Hippocampal formation (tissue), 2 donors: ENCODE measurements at places on chromosomes 2 and 18.
A peak's percentile ranks its signal among the peaks of the same experiment; 100 is the strongest.

DNA sequence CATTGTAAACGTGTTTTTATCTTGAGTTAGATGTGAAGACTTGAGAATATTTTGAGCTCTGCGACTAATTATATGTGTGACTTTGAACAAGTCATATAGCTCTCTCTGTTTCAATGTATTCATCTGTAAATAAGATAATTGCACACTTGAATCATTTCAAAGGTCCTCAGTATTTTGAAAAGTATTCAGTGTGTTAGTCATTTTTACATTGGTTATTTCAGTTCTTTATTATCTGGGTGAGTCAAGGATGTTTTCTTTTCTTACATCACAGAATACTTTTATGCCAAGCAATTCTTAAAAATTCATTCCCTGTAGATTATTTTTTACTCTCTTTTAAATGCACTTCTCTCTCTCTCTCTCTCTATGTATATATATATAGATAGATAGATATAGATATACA, 1098.0 kb upstream of the ZEB2 start:
- DNase-seq, result no peak

DNA sequence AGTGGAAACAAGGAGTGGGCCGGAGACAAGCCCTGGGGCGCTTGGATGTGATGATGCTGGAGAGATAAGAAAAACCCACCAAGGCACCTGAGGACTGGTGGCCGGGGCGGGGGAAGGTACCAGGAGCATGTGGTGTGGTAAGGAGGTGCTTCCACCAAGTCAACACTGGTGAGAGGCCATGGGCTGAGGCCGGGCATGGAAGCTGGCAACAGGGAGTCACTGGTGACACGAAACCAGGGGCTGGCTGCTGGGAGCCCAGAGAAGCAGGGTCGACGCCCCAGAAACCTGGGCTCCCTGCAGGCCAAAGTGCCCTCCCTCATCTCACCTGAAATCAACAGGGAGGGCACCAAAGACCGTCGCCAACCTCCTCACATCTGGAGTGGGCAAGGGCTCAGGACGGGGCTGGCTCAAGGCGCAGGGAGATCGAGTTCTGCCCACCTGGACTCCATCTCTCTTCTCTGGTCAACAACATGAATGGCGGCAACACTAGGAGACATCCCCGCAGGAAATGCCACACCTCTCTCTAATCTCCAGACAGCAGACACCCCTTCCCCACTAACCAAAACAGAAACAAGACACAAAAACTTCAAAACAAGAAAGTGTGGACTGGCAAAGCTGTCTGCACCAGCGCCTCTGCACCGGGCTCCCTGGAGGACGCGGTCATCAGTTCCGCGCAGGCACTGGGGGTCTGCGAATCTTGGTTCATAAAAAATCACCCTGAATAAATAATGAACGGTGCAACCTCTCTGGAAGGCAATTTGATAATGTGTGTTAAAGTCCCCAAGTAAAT, 185.5 kb downstream of the HDAC4 start:
- no peak for DNase-seq

- peak; percentile 11 for DNase-seq
Observed at GRCh38 chr2:157838442-157839161, 37.5 kb downstream of the ACVR1 start.

GRCh38 chr2:43444989-43445645, 150.7 kb downstream of the THADA start:
- no peak for DNase-seq

DNA sequence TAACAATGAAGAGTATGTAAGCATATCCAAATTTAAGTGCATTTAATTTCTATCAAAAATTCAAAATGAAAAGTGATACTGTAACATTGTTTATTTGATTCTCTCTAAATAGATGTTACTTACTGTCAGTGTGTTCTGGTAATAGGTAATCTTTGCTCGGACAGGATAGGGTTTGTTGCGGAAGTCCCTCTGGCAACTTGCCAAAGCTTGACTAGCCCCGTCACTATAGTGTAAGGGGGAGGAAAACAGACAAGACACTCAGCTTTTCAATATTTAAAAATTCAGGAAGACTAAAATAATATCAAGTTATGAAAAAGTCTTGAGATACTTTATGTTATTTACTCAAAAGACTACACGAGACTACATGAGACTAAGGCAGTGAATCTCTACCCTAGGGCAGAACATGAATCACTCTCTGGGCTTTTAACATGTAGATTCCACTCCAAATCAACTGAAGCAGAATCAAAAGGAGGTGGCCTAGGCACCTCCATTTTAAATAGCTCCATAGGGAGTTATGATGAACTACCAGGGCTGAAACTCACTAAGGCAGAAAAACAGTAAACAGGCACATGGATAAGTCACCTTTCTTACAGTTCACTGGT, 5.9 kb downstream of the LMAN1 start:
- no peak for DNase-seq
